AG08396 (cell line): ENCODE measurements at places on chromosomes 12 and 14.

DNA sequence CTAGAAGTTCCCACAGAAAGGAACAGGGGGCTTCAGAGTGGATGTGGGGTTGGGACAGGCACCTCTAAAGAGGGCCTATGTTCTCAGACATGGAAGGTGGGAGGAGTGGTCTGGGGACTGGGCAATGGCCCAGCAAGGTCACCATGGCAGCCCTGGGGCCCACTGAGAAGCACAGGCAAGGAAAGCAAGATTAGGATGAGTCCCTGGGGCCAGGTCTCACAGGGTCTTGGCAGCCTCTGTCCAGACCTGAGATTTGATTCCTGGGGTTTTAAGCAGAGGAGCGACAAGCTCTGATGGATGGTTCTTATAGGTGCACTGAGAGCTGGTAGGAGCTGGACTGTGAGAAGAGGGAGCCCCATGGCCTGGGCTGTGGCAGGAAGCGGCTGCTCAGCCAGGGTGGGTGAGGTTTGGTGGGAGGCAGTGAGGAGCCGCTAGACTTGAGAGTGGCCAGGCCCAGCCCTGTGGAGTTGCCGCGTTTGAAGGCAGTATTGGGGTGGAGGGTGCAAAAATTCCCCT lies 44.0 kb downstream of the DLK1 start:
- no peak for DNase-seq

DNA sequence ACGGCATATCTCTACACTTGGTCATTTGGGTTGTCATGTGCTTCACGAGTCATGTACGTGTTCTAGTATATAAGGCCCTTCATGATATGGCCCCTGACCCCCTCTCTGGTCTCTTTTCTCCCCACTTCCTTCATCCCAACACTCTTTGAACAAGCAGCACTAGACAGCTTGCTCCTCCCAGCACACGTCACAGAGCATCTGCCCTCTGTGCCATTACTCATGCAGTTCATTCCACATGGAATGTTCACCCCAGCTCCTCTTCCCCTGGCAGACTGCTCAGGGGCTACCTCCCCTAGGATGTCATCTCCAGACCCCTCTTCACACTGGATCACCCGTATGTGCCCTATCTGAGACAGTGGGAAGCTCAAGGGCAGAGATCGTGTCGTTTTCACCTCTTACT lies 14.1 kb upstream of the LRP1-AS start:
- no peak for DNase-seq

DNA sequence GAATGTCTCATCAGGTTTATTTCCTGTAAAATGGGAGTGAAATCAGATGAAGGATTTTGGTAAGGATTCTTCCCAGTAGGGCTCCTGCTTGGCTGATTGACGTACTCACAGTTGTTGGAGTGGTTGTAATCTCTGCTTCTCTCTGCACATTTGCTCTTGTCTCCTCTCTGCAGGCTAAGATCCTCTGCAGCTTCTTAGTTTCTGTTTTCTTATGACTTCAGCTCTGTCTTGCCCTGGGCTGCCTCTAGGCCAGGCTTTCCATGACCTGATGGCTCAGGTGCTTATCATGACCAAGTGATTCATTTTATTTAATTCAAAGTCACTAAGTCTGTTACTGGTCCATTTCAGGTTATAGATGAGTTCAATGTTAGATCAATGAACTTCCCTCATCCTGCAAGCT lies 394.5 kb upstream of the DDHD1 start:
- no peak for DNase-seq

GRCh38 chr12:49546481-49546880 lies 7.7 kb downstream of the KCNH3 start:
- DNase-seq: no peak

- DNase-seq: no peak
Measured at GRCh38 chr14:100567009-100567876, 20.0 kb downstream of the BEGAIN start.

DNA sequence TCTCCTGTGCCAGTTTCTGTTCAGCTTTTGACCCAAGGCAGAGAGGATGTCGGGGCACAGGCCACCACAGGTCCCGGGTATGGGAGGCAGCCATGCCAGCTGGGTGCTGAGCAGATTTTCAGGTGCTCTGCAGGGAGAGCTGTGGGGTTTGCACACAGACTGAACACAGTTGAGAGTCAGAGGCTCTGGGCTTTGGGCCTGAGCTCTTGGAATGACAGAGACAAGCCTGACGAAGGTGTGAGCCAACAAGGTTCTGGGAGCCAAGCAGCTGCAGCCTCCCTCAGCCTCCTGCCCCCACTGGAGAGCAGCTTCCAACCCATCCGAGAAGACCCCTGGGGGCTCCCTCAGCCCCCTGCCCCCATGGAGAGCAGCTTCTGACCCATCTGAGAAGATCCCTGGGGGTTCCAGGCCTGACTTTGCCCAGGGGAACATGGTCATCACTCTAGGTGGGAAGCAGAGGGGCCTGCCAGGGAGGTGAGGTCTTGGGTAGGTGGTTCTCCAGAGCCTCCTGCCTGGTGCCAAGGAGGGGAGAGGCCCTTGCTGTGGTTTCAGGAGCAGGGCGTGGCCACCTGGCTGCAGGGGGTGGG lies 13.8 kb downstream of the FBRSL1 start:
- DNase-seq: no peak

DNA sequence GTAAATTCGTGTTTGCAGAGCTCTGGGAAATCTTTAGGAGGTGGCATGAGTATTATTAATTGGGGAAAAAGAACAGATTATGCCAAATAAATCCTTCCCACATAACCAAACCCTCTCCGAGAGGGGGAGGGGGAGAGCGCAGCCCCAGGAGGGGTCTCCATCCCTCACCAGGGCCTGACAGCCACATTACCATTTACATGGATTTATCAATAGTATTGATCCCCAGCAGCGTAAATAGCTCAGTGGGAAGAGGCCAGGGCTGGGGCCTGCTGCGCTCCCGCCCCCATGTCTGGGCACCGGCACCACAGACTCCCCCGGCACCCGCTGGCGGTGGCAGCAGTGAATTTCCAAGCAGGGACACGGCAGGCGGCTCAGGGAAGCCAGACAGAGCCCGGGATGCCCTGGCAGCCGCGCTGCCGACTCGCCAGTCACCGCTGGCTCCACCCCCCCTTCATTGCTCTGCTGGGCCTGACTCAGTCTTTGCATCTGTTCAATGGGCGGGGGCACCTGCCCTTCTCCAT lies 2.4 kb downstream of the NCOR2 start:
- DNase-seq: no peak

- peak; percentile 17 for DNase-seq
Measured at GRCh38 chr12:77152623-77153193, 87.3 kb upstream of the E2F7 start.

- DNase-seq: no peak
Measured at GRCh38 chr12:13154027-13154538, 42.4 kb upstream of the EMP1 start.

GRCh38 chr12:63525831-63526230 lies 142.5 kb downstream of the DPY19L2 start:
- no peak for DNase-seq

DNA sequence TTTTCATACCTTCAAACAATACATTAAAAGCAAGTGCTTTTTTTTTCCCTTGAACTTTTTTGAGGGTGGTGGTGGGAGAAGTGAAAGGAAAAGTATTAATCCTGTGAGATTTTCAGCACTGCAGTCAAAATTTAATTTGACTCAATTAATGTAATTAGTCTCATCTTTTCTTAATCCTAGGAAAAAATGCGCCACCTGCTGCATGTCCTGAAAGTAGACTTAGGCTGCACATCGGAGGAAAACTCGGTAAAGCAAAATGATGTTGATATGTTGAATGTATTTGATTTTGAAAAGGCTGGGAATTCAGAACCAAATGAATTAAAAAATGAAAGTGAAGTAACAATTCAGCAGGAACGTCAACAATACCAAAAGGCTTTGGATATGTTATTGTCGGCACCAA lies 52.2 kb downstream of the SPATA7 start:
- no peak for DNase-seq

- DNase-seq: no peak
Measured at GRCh38 chr12:102638777-102639176, 158.4 kb upstream of the IGF1 start.

DNA sequence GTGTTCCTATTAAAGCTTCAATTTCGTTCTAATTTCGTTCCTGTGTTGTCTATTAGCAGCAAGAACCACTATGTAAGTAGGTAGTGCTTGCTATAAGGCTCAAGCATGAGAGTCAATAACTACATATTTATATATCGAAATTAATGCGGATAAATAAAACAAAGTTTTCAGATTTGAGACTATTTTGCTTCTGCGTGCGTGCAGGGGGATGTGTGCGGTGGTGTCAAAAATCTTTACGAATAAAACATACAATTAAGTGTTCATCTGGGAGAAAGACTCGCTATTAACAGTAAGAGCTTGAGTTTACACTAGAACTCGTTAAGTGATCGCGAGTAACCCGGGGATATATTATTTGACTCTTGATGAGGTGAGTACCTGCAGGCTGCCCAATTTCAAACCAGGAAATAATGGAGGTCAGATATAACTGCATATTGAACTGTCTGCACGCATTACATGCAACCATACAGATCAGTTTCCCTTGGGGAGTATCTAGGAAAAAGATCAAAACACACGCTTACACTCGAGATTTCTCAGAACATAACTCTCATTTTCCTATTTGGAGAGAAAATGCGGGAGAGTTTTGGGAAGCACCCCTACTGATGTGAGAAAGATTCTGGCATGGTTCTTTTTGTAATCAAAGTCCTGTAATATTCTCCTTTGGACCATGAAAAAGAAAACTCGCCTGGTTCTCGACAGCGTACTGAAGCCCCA lies 813 bp downstream of the TWF1 start:
- DNase-seq: peak; percentile 8

- no peak for DNase-seq
Measured at GRCh38 chr12:25617991-25618390, 64.9 kb upstream of the LMNTD1 start.

GRCh38 chr14:90545966-90546751 lies 149.3 kb downstream of the CALM1 start:
- DNase-seq: no peak

DNA sequence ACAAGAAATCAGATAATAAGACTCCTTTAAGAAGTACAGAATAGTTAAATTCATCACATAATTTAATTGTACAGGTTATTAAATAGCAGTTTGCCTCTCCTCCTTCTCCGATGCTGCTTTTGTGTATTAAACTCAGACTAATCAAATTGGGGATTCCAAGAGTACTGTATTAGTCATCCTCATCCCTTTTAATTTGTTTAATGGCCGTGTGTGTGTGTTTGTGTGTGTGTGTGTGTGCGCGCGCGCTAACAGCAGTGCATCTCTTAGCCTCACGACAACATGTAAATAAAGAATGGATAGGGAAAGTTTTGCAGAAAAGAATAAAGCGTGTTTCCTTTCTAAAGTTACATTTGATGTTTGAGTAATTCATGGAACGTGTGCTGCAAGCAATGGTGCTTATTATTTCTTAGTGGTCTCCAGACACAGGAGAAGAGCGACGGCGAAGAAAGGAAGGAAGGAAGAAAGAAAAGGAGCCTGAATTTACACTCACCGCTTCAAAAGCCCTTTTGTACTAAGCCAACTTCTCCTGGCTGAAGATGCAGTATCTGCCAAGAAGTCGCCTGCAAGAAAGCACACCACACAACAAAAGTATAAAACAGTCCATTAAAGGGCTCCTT lies 220.3 kb downstream of the ASCL1 start:
- no peak for DNase-seq

- peak; percentile 74 for DNase-seq
Measured at GRCh38 chr14:59208224-59208814, 19.9 kb downstream of the DAAM1 start.

DNA sequence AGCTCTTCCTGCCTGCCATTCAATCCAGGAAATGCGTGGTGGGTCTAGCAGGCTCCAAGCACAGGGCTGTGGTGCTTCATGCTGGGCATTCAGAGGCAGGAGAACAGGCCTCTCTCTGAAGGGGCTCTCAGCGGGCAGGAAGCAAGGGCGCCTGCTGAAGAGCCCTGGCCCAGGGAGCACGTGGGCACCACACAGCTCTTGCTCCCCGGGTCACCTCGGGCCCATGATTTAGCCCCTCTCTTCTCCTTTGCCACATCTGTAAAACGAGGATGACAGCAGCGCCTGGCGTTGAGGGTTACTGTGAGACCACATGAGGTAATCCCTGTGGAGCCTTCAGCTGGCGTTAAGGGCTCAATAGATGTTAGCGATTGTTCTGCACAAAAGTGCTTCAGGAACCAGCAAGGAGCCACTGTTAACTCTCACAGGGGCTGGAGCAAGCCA lies 37.6 kb upstream of the SPTLC2 start:
- no peak for DNase-seq

- no peak for DNase-seq
Measured at GRCh38 chr14:93510056-93510455, 79.3 kb downstream of the UNC79 start.

- DNase-seq: no peak
Measured at GRCh38 chr14:88790501-88791251, 2.1 kb downstream of the EML5 start.

GRCh38 chr14:25050269-25051150 lies 563 bp upstream of the STXBP6 start:
- DNase-seq: peak; percentile 47

DNA sequence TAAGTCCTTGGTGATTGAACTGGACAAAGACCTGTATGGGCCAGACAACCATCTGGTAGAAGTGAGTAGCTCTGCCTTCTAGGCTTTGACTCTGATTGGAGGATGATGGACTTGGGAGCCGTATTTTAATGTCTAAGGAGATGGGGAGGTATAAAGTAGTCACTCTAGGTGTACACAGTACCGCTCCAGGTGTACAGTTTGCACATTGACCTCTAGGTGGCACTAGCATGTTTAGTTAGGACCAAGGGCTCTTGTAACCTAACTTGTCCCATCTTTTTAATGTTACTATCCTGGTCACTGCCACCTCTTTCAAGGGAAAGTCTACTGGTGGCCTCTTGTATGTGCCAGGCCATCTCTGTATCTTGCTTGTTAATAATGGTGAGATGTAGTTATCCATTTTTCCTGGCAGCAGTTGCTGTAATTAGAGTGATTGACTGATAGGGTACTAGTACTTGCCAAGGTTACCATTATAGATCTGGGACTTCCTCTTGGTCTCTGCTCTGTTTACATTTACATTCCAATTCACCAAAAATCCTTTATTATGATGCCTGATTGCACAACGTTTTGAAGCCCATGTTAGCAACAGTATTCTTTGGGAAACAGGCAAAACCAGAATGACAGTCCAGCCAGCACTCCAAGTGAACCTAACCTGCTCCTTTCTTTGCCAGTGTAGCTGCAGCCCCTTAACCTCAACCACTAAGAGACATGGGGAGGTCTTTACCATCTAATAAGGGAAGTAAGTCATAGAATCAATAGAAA lies 3.6 kb downstream of the SMARCD1 start:
- DNase-seq: peak; percentile 42

DNA sequence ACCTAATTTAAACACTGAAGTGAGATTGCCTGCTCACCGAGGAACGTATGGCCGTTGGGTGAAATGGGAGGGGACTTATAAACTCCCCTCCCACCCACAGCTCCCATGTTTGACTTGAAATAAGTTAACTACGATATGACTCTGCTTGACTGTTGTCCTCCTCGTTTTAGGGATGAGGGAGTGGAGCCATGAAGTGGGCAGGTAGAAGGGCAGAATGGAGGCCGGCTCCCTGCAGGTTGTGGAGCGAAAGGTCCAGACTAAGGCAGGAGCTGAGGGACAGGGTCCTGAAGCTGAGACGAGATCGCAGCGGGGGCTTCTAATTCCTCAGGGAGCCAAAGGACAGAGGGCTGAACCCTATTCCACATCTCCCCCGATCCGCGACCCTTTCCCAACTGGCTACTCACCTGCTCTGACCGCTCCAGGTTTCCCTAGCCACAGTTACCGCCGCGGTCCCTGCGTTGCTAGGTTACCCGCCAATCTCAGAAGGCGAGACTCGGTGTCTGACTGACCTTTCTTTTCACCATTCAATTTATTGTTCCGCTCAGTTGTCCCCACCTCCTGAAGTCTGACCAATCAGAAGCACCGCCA lies 577 bp upstream of the TPCN1 start:
- DNase-seq: no peak

- no peak for DNase-seq
Measured at GRCh38 chr12:32233568-32233967, 126.9 kb downstream of the BICD1 start.
